Fibroblast of lung (primary cell): ENCODE measurements at places on chromosomes 1 and 21. TPM values are rescaled to one million over a fixed set of nuclear protein-coding genes. Genes with fewer than 3 reads are reported as not detected.
A peak's percentile ranks its signal among the peaks of the same experiment; 100 is the strongest.

The IGSF9 gene
- polyA plus RNA-seq: not detected in 2 replicates

The RRAGC gene
- 47.2 and 53.4 TPM in 2 replicates for polyA plus RNA-seq

The TSPAN1 gene
- polyA plus RNA-seq: 0.91 and 0.94 TPM in 2 replicates

DNA sequence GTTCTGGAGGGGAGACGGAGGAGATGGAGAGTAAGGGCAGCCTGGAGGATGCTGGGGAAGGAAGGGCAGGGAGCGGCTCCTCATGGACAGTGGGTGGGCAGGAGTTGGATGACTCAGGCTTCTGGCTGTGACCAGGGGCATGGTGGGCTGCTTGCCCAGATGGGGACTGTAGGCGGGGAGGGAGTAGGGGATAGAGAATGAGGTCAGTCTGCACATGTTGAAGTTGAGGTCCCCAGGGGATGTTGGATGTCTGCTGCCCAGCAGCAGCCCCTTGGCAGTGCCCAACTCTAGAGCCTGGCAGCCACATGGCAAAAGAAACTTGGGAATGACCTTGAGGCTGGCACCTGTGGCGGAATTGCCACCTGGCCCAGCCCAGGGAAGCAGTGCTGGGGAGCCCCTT lies 6.4 kb downstream of the SELENON start:
- no peak overlapping the region for H3K4me3 ChIP-seq
- H3K27me3 ChIP-seq: no peaks in the 10 kb centered on the region
- peaks cover 11% of the 10 kb centered on the region for H3K4me1 ChIP-seq
- peaks cover 6% of the 10 kb centered on the region for H3K36me3 ChIP-seq
- peak; percentile 76 for DNase-seq

GRCh38 chr1:175637911-175638310 lies 105.5 kb downstream of the TNR start:
- no peak overlapping the region for H3K4me3 ChIP-seq
- no peak overlapping the region for H3K27ac ChIP-seq
- no peak for DNase-seq
- H3K4me1 ChIP-seq: no peaks in the 10 kb centered on the region
- H3K36me3 ChIP-seq: no peaks in the 10 kb centered on the region

- H3K27ac ChIP-seq: no peak overlapping the region
- no peaks in the 10 kb centered on the region for H3K27me3 ChIP-seq
- no peak overlapping the region for H3K4me3 ChIP-seq
- H3K36me3 ChIP-seq: no peaks in the 10 kb centered on the region
- no peak for DNase-seq
Measured at GRCh38 chr1:145983960-145984830, 12.2 kb downstream of the TXNIP start.

- H3K27ac ChIP-seq: no peak overlapping the region
- peaks cover 10% of the 10 kb centered on the region for H3K4me1 ChIP-seq
- H3K4me3 ChIP-seq: no peak overlapping the region
- no peaks in the 10 kb centered on the region for H3K27me3 ChIP-seq
- peaks cover 13% of the 10 kb centered on the region for H3K36me3 ChIP-seq
Measured at GRCh38 chr1:214401666-214402065, 120.7 kb downstream of the SMYD2 start.

DNA sequence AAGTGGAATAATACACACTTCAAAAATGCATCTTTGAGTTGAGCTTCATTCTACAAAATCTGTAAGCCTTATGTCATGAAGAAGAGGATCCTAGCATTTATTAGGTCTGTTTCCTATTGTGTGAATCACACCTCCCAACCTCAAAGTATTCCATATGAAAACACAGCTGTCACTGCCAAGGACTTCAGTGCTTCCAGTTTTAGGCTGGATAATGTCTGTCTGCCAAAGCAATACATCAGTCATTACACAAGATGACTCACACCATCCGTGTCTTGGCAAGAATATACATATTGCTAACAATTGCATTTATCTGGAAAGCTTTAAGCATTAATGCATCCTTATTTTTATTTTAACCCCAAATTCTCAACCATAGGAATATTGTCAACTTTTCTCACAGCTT lies 125.7 kb upstream of the TMPRSS15 start:
- H3K36me3 ChIP-seq: no peaks in the 10 kb centered on the region
- peak; percentile 94 for DNase-seq
- no peaks in the 10 kb centered on the region for H3K27me3 ChIP-seq
- H3K4me1 ChIP-seq: no peaks in the 10 kb centered on the region

- H3K27me3 ChIP-seq: no peaks in the 10 kb centered on the region
- no peak for DNase-seq
Measured at GRCh38 chr1:47629201-47629600, 191.4 kb downstream of the FOXD2 start.

- no peaks in the 10 kb centered on the region for H3K36me3 ChIP-seq
- H3K27ac ChIP-seq: no peak overlapping the region
- peaks cover 4% of the 10 kb centered on the region for H3K27me3 ChIP-seq
- H3K4me3 ChIP-seq: no peak overlapping the region
- no peak for DNase-seq
Measured at GRCh38 chr1:200073286-200073637, 45.8 kb downstream of the NR5A2 start.

- peaks cover 12% of the 10 kb centered on the region for H3K4me1 ChIP-seq
- no peak overlapping the region for H3K4me3 ChIP-seq
- DNase-seq: no peak
Measured at GRCh38 chr1:8625491-8625890, 191.9 kb downstream of the RERE start.

GRCh38 chr1:209741193-209741592 lies 14.7 kb upstream of the TRAF3IP3 start:
- no peaks in the 10 kb centered on the region for H3K36me3 ChIP-seq
- H3K27me3 ChIP-seq: no peaks in the 10 kb centered on the region
- no peak overlapping the region for H3K4me3 ChIP-seq
- no peak for DNase-seq

DNA sequence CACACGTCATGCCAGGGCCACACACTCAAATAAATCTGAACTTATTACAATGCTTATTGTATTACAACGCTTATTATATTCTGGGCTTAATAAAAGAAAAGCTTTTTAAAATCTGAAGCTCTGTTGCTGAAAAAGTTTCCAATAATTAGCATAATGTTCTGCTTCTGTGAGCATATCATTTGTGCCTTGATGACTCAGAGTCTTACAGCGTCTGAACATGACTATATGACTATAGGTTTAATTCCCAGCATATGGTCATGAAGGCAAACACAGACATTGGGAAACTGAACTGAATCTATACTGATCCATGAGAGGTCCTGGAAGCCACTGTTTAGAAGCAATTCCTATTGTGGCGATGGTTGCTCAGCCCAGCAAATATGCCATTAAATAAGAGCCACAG lies 66.3 kb downstream of the SIM2 start:
- no peak for DNase-seq
- H3K27ac ChIP-seq: no peak overlapping the region
- H3K4me1 ChIP-seq: no peaks in the 10 kb centered on the region
- H3K36me3 ChIP-seq: no peaks in the 10 kb centered on the region
